ENCODE measurements at places on chromosomes 1 and 21. TPM values are rescaled to one million over a fixed set of nuclear protein-coding genes. Genes with fewer than 3 reads are reported as not detected.

DNA sequence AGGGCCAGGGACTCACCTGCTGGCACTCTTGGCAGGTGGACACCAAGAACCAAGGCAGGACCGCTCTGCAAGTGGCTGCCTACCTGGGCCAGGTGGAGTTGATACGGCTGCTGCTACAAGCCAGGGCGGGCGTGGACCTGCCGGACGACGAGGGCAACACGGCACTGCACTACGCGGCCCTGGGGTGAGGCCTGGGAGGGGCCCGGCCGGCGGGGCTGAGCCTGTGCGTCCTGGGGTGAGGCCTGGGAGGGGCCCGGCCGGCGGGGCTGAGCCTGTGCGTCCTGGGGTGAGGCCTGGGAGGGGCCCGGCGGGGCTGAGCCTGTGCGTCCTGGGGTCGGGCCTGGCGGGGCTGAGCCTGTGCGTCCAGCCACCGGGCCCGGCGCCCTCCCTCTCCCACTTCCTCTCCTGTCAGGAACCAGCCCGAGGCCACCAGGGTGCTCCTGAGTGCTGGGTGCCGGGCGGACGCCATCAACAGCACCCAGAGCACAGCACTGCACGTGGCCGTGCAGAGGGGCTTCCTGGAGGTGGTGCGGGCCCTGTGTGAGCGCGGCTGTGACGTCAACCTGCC lies 4.6 kb upstream of the MMP23B start:
- no peak overlapping the region for H3K27ac ChIP-seq
- no peak overlapping the region for H3K4me3 ChIP-seq
- peaks cover 9% of the 10 kb centered on the region for H3K4me1 ChIP-seq
- H3K36me3 ChIP-seq = peaks cover 2% of the 10 kb centered on the region

DNA sequence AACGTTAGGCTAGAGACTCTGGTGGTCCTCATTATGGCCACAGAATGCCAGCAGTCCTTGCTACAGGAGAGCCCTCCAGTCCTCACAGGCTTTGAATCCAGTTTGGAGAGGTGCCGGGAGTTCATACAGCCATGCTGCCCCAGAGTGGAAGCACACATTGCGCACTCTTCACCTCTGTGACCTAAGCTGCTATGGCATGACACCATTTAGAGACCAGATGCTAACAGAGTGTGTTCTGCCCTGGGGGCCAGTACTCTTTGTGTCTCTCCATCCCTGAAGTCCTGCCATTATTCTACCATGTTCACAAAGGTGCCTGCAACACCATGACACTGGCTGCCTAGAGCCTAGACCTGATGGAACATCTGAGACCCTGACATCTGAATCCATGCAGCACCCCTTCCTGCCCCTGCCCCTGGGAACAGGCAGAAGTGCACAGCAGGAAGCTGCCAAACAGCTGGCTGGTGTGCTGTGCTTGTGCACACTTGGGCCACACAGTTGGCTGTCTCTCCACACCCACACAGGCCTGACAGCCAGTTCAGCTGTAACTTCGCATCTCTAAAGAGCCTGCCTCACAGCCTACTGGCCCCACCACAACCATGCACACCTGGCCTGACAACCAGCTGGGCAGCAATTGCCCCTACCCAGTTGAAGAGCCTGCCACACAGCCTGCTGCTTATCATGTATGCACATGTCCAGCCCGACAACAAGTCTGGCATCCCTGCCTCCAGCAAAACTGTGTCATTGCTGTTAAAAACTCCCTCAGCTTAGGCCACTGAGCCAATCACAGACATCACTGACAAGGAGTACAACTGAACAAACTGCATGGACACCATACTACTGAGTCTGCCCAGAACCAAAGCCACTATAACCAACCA lies 49.1 kb downstream of the MCOLN2 start:
- no peaks in the 10 kb centered on the region for H3K27me3 ChIP-seq
- no peak overlapping the region for H3K27ac ChIP-seq
- peaks cover 30% of the 10 kb centered on the region for H3K36me3 ChIP-seq
- no peak for DNase-seq
- no peak overlapping the region for H3K4me3 ChIP-seq
- H3K4me1 ChIP-seq = peaks cover 15% of the 10 kb centered on the region

DNA sequence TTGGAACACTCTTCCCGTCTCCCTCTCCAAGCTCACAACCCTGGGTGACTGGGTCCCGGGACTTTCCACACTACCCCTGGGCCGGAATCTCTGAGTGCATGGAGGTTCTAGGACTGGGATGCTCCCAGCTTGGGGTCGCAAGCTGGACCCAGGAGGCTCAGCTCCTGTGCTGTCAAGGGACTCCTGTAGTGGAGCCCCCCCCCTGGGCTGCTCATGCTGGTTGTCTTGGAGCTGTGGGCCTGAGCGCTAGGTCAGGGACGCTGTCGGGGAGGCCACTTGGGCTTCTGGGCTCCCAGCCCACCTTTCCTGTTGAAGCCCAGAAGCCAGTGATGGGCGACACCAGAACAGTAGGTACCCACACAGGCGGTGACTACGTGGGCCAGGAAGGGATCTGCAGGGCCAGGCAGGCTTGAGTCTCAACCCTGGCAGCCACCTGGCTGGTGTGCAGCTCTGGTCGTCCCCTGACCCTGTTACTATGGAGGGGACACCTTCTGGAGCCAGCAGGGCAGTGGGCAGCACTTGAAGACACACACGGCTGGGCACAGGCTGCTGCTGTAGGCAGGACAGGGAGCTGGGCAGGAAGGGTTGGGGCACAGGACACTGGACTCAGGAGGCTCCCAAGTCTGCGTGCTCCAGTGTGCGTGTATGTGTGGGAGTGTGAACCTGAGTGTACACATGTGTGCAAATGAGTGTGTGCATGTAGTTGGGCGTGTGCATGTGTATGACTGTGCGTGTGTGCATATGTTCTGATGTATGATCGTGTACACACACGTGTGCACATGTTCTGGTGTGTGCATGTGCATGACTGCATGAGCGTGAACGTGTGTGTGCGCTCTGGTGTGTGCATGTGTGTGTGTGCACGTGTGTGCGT lies 3.0 kb downstream of the MMEL1 start:
- no peaks in the 10 kb centered on the region for H3K4me1 ChIP-seq
- no peak overlapping the region for H3K4me3 ChIP-seq
- H3K36me3 ChIP-seq = no peaks in the 10 kb centered on the region
- H3K27me3 ChIP-seq = peaks cover 40% of the 10 kb centered on the region
- no peak overlapping the region for H3K27ac ChIP-seq

DNA sequence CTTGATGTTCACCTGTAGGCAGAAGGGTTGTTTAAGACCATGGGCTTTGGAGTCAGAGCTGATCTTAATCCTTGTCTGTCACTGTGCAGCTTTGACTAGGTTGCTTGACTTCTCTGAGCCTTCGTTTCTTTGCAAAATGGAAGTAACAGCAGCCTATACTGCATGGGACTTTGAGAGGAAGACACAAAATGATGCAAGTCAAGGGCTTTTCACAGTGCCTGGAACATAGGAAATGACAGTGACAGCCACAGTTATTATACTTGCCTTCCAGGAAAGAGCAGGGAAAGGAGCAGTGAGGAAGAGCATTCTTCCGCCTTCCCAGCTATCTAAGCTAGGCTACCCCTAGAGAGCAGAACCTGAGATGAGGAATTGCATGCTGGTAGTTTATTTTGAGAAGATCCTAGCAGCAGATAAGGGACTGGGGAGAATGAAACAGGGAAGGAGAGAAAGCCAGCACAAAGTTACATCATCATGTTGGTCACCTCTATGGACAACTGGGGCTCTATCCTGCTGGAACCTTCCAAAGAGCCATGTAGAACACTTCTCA lies 3.1 kb downstream of the CSF3R start:
- H3K4me1 ChIP-seq = peaks cover 10% of the 10 kb centered on the region
- no peaks in the 10 kb centered on the region for H3K36me3 ChIP-seq
- H3K27ac ChIP-seq = no peak overlapping the region
- H3K27me3 ChIP-seq = peaks cover 15% of the 10 kb centered on the region
- DNase-seq = no peak
- no peak overlapping the region for H3K4me3 ChIP-seq

DNA sequence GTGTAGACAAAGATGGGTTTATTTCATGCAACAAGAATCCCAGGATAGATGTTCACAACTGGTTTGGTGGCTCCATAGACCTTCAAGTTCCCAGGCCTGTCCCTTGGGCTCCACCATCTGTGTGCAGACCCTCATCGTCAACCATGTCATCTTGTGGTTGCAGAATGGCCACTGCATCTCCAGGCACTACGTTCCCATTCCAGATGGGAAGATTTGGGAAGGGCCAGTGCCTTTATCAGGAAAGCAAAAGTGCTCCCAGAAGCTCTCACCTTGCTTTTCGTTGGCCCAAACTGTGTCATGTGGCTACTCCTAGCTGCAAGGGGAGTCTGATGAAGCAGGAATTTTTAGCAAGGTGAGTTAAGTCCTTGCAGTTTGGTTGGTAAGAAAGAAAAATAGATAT lies 12.8 kb downstream of the TMCC2 start:
- no peaks in the 10 kb centered on the region for H3K36me3 ChIP-seq
- H3K4me3 ChIP-seq = no peak overlapping the region
- peaks cover 9% of the 10 kb centered on the region for H3K4me1 ChIP-seq
- no peak for DNase-seq

DNA sequence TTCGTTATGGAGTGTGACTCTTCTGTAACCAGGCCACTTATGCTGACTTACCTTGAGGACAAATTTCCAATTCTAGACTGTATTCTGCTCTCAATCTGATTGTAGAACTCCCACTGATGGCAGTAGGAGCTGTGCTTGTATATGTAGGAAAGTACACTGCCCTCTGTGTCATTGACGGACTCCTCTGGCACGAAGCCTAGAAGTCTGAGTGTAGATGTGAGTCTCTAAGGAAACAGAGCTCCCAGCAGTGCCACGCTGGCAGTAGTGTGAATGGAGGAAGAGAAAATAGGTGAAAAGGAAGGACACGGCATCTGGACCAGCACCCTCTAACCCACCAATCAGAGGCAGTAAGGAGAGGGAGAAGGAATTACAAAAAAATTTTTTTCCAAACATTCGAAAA lies 130.4 kb upstream of the ADGRL2 start:
- H3K36me3 ChIP-seq = no peaks in the 10 kb centered on the region
- H3K4me3 ChIP-seq = no peak overlapping the region
- H3K27me3 ChIP-seq = no peaks in the 10 kb centered on the region
- no peak for DNase-seq
- H3K27ac ChIP-seq = no peak overlapping the region

DNA sequence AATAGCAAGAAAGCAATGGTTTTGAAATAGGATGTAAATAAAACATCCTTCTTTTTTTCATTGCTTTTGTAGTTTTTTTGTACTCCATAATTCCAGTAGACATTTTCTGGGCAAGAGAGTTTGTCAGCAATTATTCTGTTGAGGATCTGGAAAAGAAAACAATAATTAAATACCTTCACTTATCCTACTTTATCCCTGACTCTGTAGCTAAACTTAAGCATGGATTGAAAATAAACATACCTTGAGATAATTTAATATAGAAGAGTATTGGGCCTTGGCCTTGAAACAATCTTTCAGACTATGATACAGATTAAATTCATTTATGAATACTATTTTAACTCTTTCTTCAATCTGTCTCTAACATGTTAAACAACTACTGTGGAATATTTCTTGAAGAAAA lies 321.2 kb downstream of the CHRM3 start:
- H3K4me3 ChIP-seq = no peak overlapping the region
- no peaks in the 10 kb centered on the region for H3K27me3 ChIP-seq
- peaks cover 64% of the 10 kb centered on the region for H3K36me3 ChIP-seq
- H3K4me1 ChIP-seq = peaks cover 22% of the 10 kb centered on the region
- no peak overlapping the region for H3K27ac ChIP-seq

GRCh38 chr21:37547615-37548200 lies 181.1 kb downstream of the DYRK1A start:
- peaks cover 14% of the 10 kb centered on the region for H3K27me3 ChIP-seq
- no peak overlapping the region for H3K27ac ChIP-seq
- H3K4me1 ChIP-seq = peaks cover 4% of the 10 kb centered on the region

DNA sequence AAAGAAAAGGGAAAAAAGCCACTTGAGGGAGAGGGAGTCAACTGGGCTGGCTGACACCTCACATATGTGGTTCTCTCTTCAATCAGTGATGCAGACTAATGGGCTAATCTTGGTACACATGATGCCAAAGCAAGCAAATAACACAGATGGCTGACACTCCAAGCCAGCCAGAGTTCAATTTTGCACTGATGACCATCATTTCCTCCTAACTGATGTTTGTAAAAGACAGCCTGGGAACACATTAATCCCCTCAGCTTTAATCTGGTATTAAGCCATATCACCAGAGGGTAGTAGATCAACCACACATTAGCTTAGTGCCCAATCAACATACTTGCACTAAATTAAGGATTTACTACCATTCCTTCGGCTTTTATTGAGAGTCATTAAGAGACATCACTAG lies 2.8 kb downstream of the VPS72 start:
- peaks cover 28% of the 10 kb centered on the region for H3K4me1 ChIP-seq
- H3K36me3 ChIP-seq = peaks cover 33% of the 10 kb centered on the region
- H3K4me3 ChIP-seq = no peak overlapping the region
- no peak overlapping the region for H3K27ac ChIP-seq
- no peak for DNase-seq

DNA sequence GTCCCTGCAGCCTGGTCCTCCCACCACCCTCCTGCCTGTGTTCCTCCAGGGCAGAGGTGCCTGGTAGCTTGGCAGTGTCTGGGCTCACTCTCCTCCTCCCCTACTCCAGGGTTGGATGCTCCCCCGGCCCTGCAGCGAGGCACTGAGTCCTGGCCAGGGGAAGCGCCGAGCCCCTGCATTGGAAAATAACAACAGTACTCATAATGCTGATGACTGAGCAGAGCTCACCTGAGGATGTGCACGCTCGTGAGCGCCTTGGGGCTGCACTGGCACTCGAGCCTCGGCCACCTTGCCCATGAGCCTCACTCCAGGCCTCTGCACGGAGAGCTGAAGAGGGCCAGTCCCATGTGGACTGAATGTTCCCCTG lies 6.0 kb upstream of the ACTRT2 start:
- H3K4me1 ChIP-seq = no peaks in the 10 kb centered on the region
- DNase-seq = no peak
- no peak overlapping the region for H3K27ac ChIP-seq
- no peaks in the 10 kb centered on the region for H3K27me3 ChIP-seq

DNA sequence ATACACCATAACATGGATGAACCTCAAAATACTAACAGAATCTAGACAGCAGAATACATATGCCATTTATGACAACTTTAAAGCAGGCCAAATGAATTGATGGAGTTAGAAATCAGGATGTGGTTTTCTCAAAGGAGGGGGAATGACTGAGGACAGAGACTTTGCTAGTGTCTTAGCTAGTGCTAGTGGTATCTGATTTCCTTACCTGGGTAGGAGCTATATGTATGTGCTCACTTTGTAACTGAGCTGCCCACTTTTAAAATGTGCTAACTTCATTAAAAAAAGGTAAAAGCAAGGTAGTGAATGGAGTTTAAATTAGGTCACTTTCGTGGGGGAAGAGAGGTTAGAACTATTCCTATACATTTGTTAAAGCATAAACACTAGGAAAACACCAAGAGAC lies 2.6 kb downstream of the GTF2B start:
- H3K4me3 ChIP-seq = peak overlapping the region; percentile 27
- H3K27me3 ChIP-seq = no peaks in the 10 kb centered on the region
- peaks cover 36% of the 10 kb centered on the region for H3K36me3 ChIP-seq
- H3K27ac ChIP-seq = peak overlapping the region; percentile 29

- H3K36me3 ChIP-seq = no peaks in the 10 kb centered on the region
- no peak overlapping the region for H3K4me3 ChIP-seq
- peaks cover 9% of the 10 kb centered on the region for H3K27me3 ChIP-seq
- no peak overlapping the region for H3K27ac ChIP-seq
- no peak for DNase-seq
These were observed 11.8 kb upstream of the SERINC2 start for GRCh38 chr1:31401241-31401640.

The IGSF5 gene
- not detected for total RNA-seq

The CYP4X1 gene
- not detected for total RNA-seq

The ARHGEF16 gene
- total RNA-seq = not detected

The ZMYND12 gene
- 0.63 TPM for total RNA-seq

Data from activated CD8-positive, alpha-beta T cell treated with anti-CD3 and anti-CD28 coated beads, Interleukin-2, amount 10 ng/mL, durations not matched to agents 7 days and 5 days (primary cell).